ENCODE measurements at places on chromosomes 7 and 10. TPM values are rescaled to one million over a fixed set of nuclear protein-coding genes. Genes with fewer than 3 reads are reported as not detected.

DNA sequence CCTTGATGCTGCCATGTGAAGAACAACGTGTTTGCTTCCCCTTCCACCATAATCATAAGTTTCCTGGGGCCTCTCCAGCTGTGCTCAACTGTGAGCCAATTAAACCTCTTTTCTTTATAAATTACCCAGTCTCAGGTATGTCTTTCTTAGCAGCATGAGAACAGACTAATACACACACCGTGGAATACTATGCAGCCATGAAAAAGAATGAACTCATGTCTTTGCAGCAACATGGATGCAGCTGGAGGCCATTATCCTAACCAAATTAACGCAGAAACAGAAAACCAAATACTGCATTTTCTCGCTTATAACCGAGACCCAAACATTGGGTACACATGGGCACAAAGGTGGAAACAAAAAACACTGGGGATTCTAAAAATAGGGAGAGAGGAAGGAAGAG lies 286.7 kb upstream of the MINDY3 start:
- DNase-seq = no peak

- no peak for DNase-seq
Observed at GRCh38 chr7:35251606-35252310, 2.1 kb downstream of the TBX20 start.

- no peak for DNase-seq
Observed at GRCh38 chr7:139820089-139820488, 9.0 kb upstream of the TBXAS1 start.

GRCh38 chr10:135601-136464 lies 578 bp downstream of the ZMYND11 start:
- peak; percentile 44 for DNase-seq

DNA sequence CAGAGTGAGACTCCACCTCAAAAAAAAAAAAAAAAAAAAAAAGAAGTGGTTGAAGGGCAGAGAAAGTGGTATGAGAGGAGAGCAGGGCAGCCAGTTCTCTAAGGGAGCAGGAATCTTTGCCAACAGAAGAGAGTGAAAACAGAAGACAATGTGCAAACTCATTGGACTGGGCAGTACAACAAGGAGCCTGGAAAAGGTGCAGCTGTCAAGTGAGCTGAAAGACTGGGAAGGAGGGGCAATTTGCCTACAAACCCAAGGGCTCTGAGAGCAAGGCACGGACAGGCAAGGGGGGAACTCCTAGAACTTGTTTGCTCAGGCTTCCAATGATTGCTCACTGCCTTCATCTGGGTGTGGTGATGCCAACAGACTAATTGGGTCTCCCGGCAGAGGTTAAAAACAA lies 9.5 kb downstream of the ACTR1A start:
- no peak for DNase-seq

HSPA12A gene
- 4.7 TPM for total RNA-seq

SLC26A3 gene
- not detected for total RNA-seq

Data from M059J (cell line).